ENCODE measurements at places on chromosomes 4 and X.

- DNase-seq = no peak
These were observed 772.0 kb downstream of the TECRL start for GRCh38 chr4:63637270-63637669.

DNA sequence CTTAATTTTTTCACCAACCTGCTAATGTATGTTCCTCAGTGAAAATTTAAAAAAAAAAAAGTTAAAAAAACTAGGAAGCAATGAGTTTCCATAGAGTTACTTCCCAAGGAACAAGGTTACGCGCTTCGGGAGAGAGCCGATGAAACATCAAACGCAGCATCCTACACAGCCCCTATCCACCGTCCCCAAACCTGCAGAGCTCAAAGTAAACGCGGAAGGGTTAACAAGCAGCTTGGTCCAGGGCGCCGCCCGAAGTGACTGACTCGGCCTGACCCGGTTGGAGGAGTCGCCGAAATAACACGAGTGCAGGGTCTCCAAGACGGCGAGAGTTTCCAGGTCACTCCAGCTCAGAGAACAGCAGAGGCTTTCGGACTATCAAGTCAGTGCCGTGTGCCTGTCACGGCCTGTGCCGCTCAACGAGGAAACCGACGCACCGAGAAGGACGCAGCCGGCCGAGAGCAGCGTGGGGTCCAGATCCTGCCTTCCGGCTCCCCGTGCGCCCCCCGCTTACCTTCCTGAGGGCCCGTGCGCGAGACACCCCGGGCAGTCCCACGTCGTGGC is 512 bp downstream of the NOP14 start:
- DNase-seq = no peak

GRCh38 chr4:8742546-8742945 is 129.1 kb downstream of the HMX1 start:
- DNase-seq = no peak

DNA sequence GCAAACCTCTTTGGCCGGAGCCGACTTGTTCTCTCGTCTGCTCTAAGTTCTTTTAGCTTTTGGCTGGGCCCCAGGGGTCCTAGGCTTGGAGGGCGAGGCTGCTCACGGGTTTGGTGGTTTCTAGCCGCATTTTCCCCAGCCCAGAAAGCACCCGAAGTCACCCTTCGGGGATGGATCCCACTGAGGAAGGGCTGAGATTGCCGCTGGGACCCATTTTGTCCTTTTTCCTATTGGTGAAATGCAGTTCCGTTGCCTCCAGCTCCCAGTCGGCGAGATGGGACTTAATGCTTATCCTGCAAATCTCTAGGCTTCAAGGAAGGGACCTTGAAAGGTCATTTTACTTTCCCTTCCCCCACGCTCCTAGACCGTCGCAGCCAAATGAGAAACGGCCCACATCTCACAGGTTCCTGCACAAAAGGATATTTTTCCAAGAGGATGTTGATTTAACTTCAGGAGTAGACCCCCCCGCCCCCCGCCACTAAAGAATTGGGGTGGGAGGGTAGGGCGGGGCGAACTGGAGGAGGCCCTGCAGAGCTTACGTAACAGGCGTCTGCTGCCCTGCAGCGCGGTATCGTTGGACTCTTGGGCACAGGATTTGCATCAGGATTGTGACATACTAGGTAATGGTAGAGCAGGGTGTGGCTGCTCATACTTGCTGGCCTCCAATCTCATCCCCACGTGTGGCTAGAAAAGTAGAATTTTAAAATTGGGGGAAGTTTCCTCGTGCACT is 564 bp downstream of the PGK1 start:
- DNase-seq = no peak

GRCh38 chr4:102392033-102392744 is 46.9 kb upstream of the SLC39A8 start:
- DNase-seq = no peak

DNA sequence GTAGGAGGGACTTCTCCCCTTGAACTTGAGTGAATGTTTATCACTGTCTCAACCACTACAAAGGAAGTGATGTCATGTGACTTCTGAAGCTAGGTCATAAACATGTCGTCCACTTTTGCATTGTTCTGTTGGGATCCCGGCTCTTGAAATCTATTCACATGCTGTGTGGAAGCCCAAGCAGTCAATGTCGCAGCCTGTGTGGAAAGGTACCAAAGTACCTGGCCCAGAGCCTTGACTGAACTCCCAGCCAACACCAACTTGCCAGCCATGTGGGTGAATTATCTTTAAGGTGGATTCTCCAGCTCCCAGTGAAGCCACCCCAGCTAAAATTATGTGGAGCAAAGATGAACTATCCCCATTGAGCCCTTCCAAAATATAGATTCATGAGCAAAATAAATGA is 85.0 kb upstream of the USP38 start:
- DNase-seq = no peak

DNA sequence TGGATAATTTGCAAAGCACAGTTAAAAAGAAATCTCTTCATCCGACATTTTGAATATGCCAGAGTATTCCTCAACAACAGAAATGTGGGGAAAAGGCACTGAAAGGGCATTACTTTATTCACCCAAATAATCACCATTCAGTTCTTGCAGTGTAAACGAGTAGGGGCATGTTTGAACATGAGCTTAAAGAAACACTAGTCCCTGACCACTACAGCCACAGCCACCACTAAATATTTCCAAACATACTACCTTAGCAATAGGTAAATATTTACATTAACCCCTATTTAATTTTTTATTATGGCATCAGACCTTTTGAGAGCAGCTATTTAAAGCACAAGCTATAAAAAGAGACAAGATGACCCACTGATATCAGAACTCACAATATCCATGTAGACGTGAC is 27.6 kb downstream of the MCF2 start:
- no peak for DNase-seq

- DNase-seq = peak; percentile 23
These were observed at the start of gene FAM120C for GRCh38 chrX:54182864-54183613. TSS of gene FAM120C (minus strand) at chrX:54183254. CDS start at chrX:54183198, 56 bp downstream.

GRCh38 chr4:35695421-35695820 is 548.9 kb downstream of the ARAP2 start:
- DNase-seq = no peak

GRCh38 chr4:40256329-40256728 is 59.5 kb downstream of the RHOH start:
- no peak for DNase-seq

GRCh38 chrX:45592101-45592500 is 391.4 kb upstream of the DIPK2B start:
- DNase-seq = no peak
